NCI-H2081 treated with DMSO at 0.1 percent for 48 hours (cell line): ENCODE measurements at places on chromosomes 12 and 14.

DNA sequence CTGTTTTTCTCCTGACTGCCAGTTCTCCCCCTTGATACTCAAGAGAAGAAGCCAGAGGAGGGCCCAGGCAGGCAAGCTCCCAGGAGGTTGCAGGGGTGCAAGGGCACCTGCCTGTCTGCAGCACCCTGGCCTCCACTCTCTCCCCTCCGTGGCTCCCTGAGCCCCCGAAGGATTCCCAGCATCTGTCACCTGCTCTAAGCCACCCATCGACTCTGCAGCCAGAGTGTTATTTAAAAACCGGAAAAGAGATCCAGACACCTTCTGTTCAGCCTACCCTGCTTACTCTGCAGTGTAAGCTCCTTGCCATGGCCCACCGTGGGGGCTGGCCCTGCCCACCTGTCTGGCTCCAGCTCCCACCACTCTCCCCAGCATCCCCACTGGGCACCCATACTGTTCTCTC lies 121.4 kb downstream of the KSR2 start:
- DNase-seq: no peak

DNA sequence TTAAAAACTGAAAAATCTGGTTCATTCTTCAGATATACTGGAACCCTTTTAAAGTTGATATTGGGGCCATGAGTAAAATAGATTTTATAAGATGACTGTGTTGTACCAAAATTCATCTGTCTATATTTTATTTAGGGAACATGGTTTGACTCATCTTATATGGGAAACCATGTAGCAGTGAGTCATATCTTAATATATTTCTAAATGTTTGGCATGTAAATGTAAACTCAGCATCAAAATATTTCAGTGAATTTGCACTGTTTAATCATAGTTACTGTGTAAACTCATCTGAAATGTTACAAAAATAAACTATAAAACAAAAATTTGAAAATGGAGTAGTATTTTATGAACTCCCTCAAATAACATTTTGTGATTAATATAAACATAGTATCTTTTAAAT lies 14.2 kb downstream of the PTGER2 start:
- no peak for DNase-seq

- no peak for DNase-seq
Observed at GRCh38 chr12:2054091-2055018, 1.6 kb downstream of the CACNA1C start.

- DNase-seq: no peak
Observed at GRCh38 chr12:80419644-80420043, 24.4 kb upstream of the PTPRQ start.

DNA sequence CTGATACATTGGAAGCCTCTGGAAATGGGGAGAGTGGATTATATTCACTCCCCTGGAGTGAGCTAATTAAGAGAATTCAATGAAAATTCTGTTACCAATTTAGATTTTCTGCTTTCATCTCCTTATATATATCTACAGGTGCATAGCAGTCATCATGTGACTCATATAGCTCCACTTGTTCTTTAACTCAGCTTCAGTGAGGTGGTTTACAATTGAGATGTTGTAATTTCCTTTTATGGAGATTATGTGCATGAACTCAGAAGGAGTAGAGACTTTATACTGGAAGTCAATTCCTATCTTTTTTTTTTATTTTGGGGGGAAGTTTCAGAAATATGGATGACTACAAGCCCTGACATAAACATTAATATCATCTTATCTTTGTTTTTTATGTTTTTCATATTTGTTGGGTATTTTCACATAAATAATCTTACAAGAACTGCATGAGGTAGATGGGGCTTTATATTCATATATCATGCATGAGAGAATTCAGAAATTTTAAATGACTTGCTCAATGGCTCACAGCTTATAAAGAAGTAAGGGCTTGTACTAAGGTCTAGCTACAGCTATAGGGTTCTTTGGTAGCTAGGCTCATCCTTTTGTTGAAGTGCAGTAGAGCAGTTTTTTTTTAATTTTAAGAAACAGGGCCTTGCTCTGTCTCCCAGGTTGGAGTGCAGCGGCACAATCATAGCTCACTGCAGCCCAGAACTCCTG lies 92.3 kb upstream of the SCAF11 start:
- DNase-seq: no peak

- no peak for DNase-seq
Observed at GRCh38 chr14:98958632-98959031, 313.4 kb downstream of the BCL11B start.

DNA sequence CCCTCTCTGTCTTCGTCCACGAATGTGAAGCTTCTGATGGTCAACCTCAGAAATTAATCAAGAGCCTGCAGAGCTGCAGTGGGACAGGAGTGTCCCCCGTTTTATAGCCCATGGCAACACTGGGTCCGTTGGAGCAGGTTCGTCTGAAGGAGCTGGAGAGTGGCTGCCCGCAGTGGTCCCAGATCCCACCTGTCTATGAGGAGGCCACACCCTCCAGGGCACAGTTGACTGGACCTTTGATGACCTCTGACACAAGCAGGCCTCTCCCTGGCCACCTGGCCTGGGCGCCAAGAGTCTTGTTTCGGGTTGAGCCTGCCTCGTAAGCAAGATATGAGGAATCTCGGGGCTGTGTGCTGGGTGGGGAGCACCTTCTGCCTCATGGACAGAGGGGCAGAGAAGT lies 100.7 kb upstream of the SFSWAP start:
- DNase-seq: no peak

DNA sequence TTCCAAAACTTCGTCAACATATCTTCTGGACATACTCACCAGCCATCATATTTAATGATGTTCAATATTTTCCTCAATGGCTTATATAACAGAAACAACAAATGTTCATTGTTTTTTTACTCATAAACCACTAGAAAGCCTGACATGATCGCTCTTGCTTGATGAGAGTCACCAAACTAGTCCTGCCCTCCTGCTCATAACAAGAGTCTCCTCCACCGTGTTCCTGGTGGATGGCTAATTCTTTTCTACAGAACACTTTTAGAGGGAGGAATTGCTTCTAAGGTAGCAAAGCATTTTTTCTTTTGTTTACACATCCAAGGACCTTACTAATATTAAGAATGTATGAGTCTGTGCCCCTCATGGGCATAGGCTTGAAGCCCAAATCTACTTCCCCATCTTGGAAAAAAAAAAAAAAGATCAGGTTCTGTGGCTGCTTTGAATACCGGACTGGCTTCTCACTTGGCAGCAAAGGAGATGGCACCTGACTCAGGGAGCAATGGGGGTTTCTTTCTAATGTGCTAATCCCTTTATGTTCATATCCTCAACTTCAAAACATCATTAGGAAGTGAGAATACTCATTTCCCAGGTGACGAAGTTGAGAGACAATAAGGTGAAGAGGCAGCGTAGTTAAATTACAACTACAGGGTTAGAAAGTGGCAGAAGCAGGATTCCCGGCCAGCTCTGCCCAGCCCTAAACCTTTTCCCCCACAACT lies 188.8 kb downstream of the EPS8 start:
- no peak for DNase-seq

GRCh38 chr14:54490445-54491175 lies 1.8 kb upstream of the GMFB start:
- DNase-seq: no peak

- DNase-seq: no peak
Observed at GRCh38 chr12:103955811-103956508, 9.7 kb upstream of the TDG start.

- DNase-seq: no peak
Observed at GRCh38 chr14:59852350-59852749, 18.2 kb downstream of the RTN1 start.

DNA sequence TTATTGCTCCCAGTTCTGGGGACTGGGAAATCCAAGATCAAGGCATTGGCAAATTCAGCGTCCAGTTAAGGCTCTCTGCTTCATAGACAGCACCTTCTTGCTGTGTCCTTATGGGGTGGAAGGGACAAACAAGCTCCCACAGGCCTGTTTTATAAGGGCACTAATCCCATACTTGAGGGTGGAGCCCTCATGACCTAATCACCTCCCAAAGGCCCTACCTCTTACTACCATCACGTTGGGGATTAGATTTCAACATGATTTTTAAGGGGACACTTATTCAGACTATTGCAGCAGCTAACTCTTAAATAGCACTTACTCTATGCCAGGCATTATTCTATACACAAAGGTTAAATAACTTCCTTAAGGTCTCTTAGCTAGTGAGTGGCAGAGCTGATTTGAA lies 17.3 kb downstream of the TOGARAM1 start:
- DNase-seq: no peak

GRCh38 chr12:124071075-124071443 lies 98.0 kb downstream of the ZNF664 start:
- no peak for DNase-seq

DNA sequence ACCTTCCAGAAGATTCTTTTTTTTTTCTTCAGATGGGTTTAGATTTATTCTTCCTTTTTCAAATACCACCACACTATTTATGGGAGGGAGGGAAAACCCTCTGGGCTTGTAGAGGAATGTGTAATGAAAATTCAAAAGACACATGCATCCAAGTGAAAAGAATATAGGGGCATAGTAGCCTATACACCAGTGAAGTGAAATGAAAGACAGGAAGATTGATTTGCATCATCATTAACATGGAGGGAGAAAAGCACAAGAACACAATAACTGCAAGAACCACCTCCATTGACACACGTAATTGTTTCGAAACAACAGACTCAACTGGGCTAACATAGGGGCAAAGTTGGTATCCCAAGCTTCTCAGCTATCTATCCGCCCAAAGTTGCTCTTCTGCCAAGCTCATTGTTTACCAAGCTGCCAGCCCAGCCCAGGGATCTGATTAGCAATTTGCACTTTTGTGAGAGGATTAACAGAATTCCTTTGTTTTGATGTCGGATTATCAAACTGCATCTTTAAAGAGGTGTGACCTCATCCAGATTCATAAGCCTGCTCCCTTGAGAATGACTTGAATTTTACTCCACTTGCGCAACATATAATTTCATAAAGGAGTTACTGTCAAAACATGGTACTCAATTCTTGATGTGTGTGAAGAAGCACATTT lies 430.5 kb upstream of the SOX5 start:
- no peak for DNase-seq

DNA sequence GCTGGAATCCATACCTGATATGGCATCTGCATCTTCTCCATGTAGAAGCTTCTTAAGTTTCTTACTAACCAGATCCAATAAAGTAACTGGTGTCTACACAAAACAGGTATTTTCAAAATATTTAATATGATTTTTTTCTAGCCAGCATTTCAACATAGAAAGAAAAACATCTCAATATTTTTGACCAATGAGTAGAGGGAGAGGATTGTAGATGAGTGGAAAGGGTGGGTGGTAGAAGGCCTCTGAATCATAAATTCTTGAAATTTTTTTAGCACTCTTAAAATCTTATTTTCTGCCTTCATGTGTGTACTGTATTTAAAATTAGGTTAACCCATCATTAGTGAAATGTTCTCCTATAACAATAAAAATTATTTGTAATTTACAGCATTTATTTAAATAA lies 18.0 kb downstream of the DEPDC4 start:
- DNase-seq: no peak

DNA sequence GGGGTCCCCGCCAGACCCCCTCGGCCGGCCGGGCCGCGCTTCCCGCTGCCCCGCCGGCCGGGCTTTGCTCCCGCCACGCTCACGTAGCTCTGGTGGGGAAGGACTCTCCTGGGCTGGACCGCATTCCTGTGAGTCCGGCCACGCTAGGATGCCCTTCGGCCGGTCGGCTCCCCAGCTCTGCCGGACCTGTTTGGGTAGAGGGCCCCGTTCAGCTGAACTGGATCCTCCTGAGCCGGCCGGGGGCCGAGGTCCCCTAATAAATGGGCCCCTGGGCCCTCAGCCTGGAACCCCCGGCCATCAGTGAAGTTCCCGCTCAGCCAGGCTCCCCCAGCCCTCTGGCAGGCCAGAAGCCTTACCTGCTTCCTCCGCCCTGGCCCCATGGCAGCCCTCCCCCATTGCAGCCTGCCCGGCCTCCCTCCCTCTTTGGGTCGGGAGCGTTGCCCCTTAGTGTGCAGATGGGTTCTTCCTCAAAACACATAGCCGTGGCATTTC lies 593 bp downstream of the UNC119B start:
- DNase-seq: no peak

GRCh38 chr12:27549801-27550652 lies 26.0 kb downstream of the PPFIBP1 start:
- DNase-seq: no peak

DNA sequence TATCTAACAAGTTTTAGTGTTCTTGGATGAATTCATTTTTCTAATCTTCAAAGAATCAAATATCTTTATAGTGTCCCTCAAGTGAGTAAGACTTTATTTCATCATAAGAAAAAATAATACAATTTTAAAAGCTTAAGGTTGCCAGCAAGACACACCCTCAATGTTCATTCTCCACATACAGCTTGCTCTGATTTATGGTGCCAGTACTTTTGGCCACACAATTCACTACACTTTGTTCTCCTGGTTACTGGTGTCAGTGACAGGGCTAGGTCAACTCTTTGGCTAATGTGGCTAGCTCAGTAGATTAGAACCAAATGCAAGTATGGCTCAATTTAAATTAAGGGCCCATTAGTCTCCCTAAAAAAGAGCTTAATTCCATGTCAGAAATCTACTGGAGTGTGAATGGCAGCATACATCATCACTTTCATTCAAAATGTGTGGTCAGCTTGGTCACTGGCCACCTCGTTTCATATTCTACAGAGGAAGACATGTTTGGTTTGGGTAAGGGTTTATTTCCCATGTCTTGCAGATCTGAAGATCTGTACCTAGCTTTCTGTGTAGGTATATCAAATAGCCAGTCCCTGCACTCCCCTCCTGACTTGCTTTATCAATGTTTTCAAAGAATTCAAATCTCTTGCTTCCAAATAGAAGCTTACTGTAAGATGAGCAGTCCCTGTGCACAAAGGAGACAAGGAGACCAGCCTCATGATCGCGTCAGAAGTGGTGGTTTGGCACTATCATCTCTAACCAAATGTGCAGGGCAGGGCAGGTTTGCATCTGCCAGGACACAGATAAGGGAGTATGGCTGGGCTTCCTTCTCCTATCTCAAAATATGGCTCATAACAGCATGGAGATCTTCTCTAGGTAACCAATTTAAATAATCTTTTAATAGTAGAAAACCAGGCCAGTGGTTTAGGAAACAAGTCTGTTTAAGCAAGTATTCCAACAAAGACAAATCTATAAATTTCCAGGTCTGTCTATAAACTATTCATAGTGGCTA lies 31.3 kb downstream of the HECTD4 start:
- DNase-seq: no peak

DNA sequence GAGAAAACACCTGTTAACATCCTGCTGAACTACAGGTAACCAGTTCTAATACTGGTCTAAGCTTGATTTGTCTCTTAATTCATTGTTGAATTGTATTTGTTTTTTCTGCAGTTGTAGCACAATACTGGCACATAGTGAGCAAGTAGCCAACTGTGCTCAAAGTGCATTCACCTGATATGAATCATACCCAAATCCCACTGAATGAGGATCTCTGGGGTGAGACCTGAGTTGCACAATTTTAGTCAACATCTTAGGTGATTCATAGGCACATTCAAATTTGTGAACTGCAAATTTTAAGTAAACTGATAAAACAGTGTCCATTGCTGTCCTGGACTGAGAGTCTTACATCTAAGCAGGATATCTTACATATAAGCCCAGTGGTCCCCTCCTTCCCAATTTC lies 12.8 kb downstream of the KCNC2 start:
- DNase-seq: no peak
